Non-pigmented ciliary epithelial cell (primary cell): ENCODE measurements at places on chromosomes 5 and 9.

- no peak for DNase-seq
These were observed 11.9 kb downstream of the TNFAIP8 start for GRCh38 chr5:119367502-119368237.

DNA sequence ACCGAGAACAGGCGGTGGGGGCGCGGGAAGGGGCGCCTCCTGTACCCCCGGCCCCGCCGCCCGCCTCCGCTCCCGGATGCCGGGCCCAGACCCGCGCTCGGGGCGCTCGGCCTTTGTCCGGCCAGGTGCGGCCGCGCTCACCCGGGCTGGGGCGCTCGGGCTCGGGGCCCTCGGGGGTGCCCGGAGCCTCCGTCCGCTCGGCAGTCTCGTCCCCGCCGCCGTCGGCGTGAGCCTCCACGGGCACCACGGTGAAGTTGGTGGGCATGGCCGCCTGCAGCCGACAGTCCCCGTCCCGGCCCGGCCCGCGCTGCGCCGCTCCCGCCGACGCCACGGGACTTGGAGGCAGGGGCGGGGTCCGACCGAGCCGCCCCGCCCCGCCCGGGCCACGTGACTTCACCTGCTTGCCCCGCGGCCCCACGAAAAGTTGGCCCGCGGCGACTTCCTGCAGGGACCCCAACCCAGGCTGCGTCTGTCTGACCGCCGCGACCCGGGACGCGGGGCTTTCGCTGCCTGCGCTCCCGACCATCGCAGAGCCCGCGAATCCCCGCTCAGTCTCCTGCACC, at the start of gene SLC12A7:
SLC12A7 (minus strand) TSS at position 337 of the 563 bp plus-strand sequence; CDS start at position 265, 72 bp downstream.
- DNase-seq = no peak

GRCh38 chr9:91951944-91952520, 2.0 kb upstream of the ROR2 start:
- DNase-seq = no peak

DNA sequence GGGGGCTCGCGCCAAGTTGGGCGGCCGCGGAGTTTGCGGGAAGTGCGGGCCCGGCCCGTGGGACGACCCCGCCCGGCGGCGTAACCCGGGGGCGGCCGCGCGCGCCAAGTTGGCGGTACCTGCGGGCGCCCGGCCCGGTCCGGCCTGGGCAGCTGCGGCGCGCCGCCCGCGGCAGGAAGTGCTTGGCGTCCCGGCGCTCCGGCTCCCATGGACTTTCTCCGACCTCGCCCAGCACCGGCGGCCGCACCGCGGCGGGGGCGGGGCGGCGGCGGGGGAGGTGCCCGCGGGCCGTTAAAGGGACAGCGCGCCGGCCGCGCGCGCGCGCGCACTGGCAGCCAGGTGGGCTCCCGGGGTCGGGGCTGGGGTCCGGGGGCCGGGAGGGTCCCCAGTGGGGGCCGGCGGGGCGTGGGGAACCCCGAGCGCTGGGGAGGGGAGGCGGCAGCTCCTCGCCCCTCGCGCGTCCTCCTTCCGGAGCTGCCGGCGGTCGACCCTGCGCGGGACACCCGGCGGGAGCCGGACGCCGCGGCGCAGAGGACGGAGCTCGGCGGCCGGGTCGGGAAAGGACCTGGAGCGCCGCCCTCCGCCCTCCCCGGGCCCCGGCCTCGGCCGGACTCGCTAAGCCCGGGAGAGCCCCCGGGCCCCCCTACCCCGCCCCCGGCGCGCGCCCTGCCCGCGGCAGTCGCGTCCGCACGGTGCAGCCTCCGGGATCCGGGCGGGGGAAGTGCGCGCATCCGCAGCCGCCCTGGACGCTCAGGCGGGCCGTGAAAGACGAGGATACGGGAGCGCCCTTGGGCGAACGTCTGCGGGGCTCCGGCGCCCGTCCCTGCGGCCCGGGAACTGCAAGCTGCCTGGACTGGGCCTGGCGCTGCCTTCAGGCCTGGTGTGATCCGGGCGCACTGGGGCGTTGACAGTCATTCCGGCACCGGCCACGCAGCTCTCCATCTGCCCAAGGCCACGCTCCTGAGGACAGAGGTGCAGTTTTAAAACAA, at the start of gene NACC2:
NACC2 (minus strand) TSS at position 220 of the 989 bp plus-strand sequence. CDS start 44,768 bp downstream, outside the sequence.
- no peak for DNase-seq

- no peak for DNase-seq
These were observed 20.8 kb downstream of the C9orf152 start for GRCh38 chr9:110187126-110187525.

- DNase-seq = no peak
These were observed 581.9 kb upstream of the BRINP1 start for GRCh38 chr9:119951090-119951489.

- DNase-seq = no peak
These were observed 492.6 kb downstream of the EBF1 start for GRCh38 chr5:158607088-158607487.
